Activated CD8-positive, alpha-beta T cell treated with anti-CD3 and anti-CD28 coated beads, Interleukin-2, amount 10 ng/mL, durations not matched to agents 7 days and 5 days (primary cell): ENCODE measurements at places on chromosomes 4 and X. TPM values are rescaled to one million over a fixed set of nuclear protein-coding genes. Genes with fewer than 3 reads are reported as not detected.

GLRA3 gene
- total RNA-seq, result not detected

GLRA2 gene
- total RNA-seq, result not detected

POLN gene
- 2.4 TPM for total RNA-seq

CCDC149 gene
- total RNA-seq, result not detected

TMEM156 gene
- 12.4 TPM for total RNA-seq
